ENCODE measurements at places on chromosomes 1 and 21.

- no peak for DNase-seq
Measured at GRCh38 chr1:36692465-36693160, 209.9 kb upstream of the CSF3R start.

GRCh38 chr1:3501856-3502640 is 47.6 kb downstream of the ARHGEF16 start:
- DNase-seq = no peak

DNA sequence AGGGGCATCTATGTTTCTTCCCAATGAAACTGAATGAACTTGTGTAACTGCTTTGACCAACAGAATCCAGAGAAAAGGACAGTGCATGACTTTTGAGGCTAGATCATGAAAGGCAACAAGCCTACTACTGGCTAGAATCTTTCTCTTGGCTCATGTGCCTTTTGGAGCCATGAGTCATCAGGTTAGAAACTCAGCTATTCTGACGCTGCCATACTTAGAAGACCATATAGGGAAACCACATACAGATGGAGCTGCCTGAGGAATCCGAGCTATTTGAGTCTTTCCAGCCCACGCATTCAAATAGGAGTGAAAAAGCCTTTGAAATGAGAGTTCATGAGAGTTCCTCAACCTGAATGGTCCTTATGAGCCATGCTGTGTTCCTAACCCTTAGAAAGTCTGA is 738.5 kb upstream of the CHRM3 start:
- DNase-seq = no peak

DNA sequence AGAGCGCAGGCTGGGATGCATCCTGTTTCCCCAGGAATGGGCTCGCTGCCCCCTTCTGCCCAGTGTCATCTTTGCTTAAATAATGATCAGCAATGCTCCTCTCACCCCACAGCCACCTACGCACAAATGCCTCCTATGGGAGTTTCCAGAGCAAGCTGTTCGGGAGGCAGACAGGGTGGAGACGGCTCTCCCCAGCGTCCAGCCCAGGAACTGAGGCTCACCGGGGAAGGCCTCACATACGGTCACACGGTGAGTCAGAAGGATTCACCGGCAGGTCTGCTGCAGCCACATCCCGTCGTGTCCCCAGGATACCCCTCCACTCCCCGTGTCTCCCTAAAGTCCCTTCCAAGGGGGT is 40.3 kb upstream of the RUNX3 start:
- DNase-seq = no peak

DNA sequence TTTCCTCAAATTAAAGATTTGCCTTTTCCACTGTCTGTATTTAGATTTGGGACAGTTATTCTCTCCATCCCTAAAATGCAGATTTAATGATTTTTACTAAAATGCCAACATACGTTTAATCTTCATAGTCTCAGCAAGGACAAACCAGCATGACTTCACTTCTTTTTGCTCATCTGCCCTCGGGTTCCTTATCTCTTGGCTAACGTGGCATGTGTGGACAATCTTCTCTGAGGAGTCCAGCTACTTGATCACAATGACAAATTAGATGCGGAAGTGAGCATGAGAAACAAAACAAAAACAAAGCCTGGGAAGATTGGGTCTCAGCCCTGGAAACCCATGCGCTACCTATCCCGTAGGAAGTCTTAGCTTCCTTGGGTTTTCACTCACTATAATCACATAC is 1.0 kb downstream of the MRAP start:
- DNase-seq = no peak

- DNase-seq = no peak
Measured at GRCh38 chr1:157105988-157106812, 6.6 kb upstream of the ETV3L start.

GRCh38 chr1:67801903-67802302 is 31.4 kb downstream of the GNG12 start:
- no peak for DNase-seq

GRCh38 chr1:2801535-2802291 is at the start of gene TTC34:
TSS of gene TTC34 (minus strand) at chr1:2801693. CDS start at chr1:2800827, 866 bp downstream.
- DNase-seq = no peak

DNA sequence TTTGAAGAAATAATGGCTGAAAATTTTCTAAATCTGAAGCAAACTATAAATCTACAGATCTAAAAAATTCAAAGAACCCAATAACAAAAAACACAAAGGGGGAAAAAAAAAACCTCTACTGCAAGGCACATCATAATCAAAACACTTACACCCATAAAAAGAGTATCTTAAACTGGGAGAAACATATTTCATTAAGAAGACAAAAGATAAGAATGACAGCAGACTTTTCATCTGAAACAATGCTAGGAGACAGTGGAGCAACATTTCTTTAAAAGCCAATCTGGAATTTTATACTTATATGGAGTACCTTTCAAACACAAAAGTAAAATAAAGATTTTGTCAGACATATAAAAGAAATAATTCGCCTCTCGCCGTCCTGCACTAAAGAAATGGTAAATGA is 49.1 kb downstream of the COP1 start:
- DNase-seq = no peak

DNA sequence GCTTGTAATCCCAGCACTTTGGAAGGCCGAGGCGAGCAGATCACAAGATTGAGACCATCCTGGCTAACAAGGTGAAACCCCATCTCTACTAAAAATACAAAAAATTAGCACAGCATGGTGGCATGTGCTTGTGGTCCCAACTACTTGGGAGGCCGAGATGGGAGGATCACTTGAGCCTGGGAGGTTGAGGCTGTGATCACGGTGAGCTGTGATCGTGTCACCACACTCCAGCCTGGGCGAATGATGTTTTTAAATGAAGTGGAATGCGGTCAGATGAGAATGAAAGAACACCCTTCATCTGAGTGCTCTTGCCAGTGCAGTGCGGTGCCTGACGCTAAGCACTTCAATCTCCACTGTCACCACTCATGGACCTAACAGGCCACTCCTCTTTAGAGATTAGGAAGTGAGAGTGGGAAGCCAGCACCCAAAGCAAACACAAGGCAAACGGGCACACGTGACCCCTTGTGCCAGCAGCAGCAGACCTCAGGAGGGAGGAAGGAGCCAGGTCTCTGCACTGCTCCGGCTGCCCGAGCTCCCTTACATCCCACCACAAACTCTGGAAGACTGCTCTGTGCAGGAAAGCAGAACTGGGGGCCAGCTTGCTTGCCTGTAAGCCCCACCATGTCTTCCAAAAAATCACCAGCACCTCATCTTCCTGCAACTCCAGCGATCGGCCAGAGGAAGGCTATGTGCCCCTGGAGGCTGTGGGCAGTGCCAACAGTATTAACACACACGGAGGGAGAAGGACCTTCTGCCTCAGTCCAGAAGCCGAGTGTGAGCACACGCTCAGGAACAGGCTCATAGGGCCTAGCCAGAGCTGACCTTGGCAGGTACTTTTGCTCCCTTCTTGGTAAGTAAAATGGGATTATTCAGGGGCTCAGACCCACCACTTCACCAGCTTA is 9.7 kb downstream of the CTNNBIP1 start:
- DNase-seq = no peak

GRCh38 chr1:54227091-54227602 is 27.2 kb downstream of the MRPL37 start:
- no peak for DNase-seq

DNA sequence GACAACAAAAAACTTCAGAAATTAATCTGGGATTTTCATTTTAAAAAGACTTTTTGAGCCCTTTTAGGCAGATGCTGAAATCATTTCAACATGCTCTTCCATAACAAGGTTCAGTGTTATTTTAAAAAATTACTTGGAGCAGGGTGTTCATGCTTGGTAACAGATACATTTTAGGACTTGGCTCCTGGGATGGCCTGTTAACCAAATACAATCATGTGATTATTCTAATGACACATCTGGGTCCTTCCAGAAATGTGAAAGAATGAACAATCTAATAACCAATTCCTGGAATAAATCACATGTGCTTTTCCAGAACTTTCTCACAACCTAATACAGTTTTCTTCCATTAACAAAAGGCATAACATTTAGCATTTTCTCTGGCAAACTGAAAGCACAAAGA is 379.8 kb upstream of the RUNX1 start:
- no peak for DNase-seq

- DNase-seq = no peak
Measured at GRCh38 chr21:14545906-14546480, at the start of gene SAMSN1. TSS of gene SAMSN1 (minus strand) at chr21:14546315. CDS start at chr21:14546261, 54 bp downstream.

- DNase-seq = no peak
Measured at GRCh38 chr1:40592107-40592803, 60.8 kb downstream of the ZNF684 start.
